ENCODE measurements at places on chromosomes 16 and 17. TPM values are rescaled to one million over a fixed set of nuclear protein-coding genes. Genes with fewer than 3 reads are reported as not detected.
A peak's percentile ranks its signal among the peaks of the same experiment; 100 is the strongest.

DNA sequence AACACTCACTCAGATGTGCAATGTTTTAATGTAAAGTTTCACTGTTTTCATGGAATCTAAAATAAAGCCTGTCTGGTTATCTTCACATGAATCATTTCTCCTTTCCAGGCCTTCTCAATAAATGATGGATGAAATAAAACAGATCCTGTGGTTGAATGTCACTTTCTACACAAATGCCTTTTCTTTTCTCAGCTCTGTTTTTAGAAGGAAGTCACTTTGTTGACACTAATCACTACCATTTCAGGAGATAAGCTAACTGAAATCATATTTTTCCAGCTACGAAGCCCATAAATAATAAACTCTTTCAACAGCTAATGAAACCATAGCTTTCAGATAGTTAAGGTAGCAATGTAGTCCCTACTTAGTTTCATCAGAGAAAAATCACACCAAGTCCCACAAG is 17.9 kb downstream of the NME2 start:
- no peak for DNase-seq
- no peaks in the 10 kb centered on the region for H3K27me3 ChIP-seq
- no peak overlapping the region for H3K4me3 ChIP-seq
- peaks cover 4% of the 10 kb centered on the region for H3K4me1 ChIP-seq
- H3K27ac ChIP-seq: no peak overlapping the region
- peaks cover 4% of the 10 kb centered on the region for H3K36me3 ChIP-seq

GRCh38 chr16:30443631-30444030 is 2.0 kb downstream of the SEPHS2 start:
- DNase-seq: no peak
- peaks cover 12% of the 10 kb centered on the region for H3K4me1 ChIP-seq
- no peaks in the 10 kb centered on the region for H3K27me3 ChIP-seq
- H3K36me3 ChIP-seq: no peaks in the 10 kb centered on the region
- H3K4me3 ChIP-seq: no peak overlapping the region

GRCh38 chr16:67151431-67152097 is 766 bp upstream of the B3GNT9 start:
- DNase-seq: no peak
- no peaks in the 10 kb centered on the region for H3K4me1 ChIP-seq
- H3K36me3 ChIP-seq: no peaks in the 10 kb centered on the region
- no peak overlapping the region for H3K27ac ChIP-seq

GRCh38 chr17:1398931-1399678 is 917 bp downstream of the YWHAE start:
- H3K36me3 ChIP-seq: peaks cover 13% of the 10 kb centered on the region
- peak; percentile 48 for DNase-seq
- H3K27ac ChIP-seq: peak overlapping the region; percentile 97
- peaks cover 8% of the 10 kb centered on the region for H3K4me1 ChIP-seq
- H3K27me3 ChIP-seq: no peaks in the 10 kb centered on the region
- peak overlapping the region; percentile 94 for H3K4me3 ChIP-seq

GRCh38 chr16:74667255-74667700 is 601 bp upstream of the RFWD3 start:
- DNase-seq: peak; percentile 38
- H3K36me3 ChIP-seq: peaks cover 2% of the 10 kb centered on the region
- peak overlapping the region; percentile 45 for H3K4me3 ChIP-seq
- H3K27me3 ChIP-seq: no peaks in the 10 kb centered on the region

GRCh38 chr16:52680993-52681392 is 134.1 kb upstream of the TOX3 start:
- no peak overlapping the region for H3K27ac ChIP-seq
- DNase-seq: peak; percentile 56
- H3K4me3 ChIP-seq: no peak overlapping the region
- H3K4me1 ChIP-seq: no peaks in the 10 kb centered on the region
- no peaks in the 10 kb centered on the region for H3K36me3 ChIP-seq
- no peaks in the 10 kb centered on the region for H3K27me3 ChIP-seq

DNA sequence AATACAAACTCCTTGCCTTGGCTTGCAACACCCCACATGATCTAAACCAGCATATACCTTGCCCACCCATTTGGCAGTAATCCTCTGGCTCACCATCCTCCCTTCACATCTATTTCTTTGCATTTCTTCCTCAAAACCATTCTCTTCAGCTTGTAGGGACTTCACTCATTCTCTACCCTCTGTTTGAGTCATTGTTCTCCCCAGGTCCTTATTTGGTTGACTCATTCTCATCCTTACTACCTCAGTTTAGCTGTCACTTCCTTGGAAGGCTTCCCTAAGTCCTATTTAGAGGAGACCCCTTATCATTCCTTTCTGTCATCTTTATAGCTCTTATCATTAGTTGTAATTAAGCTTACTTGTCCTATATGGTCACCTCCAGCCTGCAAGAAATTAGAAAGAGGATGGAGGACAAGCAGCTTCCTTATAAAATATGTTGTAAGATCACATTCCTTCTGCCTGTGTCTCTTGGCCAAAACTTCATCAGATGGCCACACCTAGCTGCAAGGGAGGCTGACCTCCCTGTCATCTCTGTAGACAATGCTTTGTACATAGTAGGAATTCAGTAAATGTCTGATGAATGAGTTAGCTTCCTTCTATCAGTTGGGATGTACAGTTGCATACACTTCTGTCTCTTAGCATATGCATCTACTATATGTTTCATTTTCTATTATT is 1.7 kb downstream of the TTC19 start:
- H3K36me3 ChIP-seq: peaks cover 47% of the 10 kb centered on the region
- H3K27me3 ChIP-seq: no peaks in the 10 kb centered on the region
- no peak overlapping the region for H3K4me3 ChIP-seq
- DNase-seq: no peak
- no peak overlapping the region for H3K27ac ChIP-seq
- peaks cover 14% of the 10 kb centered on the region for H3K4me1 ChIP-seq

- no peaks in the 10 kb centered on the region for H3K27me3 ChIP-seq
- no peaks in the 10 kb centered on the region for H3K36me3 ChIP-seq
- no peak overlapping the region for H3K27ac ChIP-seq
- H3K4me1 ChIP-seq: peaks cover 10% of the 10 kb centered on the region
- no peak overlapping the region for H3K4me3 ChIP-seq
Measured at GRCh38 chr17:76993651-76994050, 125.4 kb downstream of the MGAT5B start.

GRCh38 chr16:88816736-88817535 is 5.2 kb upstream of the APRT start:
- no peak overlapping the region for H3K27ac ChIP-seq
- H3K4me1 ChIP-seq: no peaks in the 10 kb centered on the region
- no peak overlapping the region for H3K4me3 ChIP-seq

DNA sequence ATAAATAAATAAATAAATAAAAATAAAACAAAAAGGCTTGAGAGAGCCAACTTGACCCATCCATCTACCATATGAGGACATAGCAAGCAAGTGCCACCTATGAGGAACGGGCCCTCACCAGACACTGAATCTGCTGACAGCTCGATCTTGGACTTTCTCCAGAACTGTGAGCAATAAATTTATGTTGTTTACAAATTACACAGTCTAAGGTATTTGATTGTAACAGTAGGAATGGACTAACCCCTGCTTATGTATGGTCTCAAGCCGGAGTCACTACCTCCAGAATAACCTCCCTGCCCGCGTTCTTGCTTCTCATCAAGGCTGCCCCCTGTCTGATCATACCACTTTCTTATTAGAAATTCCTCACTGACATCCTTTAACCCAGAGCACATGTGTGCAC is 9.9 kb downstream of the SLC5A11 start:
- H3K36me3 ChIP-seq: no peaks in the 10 kb centered on the region
- H3K4me1 ChIP-seq: peaks cover 3% of the 10 kb centered on the region
- no peaks in the 10 kb centered on the region for H3K27me3 ChIP-seq
- no peak for DNase-seq

- H3K27me3 ChIP-seq: no peaks in the 10 kb centered on the region
- peaks cover 21% of the 10 kb centered on the region for H3K36me3 ChIP-seq
- DNase-seq: no peak
- peaks cover 2% of the 10 kb centered on the region for H3K4me1 ChIP-seq
Measured at GRCh38 chr17:56908001-56908542, 5.8 kb downstream of the TRIM25 start.

DNA sequence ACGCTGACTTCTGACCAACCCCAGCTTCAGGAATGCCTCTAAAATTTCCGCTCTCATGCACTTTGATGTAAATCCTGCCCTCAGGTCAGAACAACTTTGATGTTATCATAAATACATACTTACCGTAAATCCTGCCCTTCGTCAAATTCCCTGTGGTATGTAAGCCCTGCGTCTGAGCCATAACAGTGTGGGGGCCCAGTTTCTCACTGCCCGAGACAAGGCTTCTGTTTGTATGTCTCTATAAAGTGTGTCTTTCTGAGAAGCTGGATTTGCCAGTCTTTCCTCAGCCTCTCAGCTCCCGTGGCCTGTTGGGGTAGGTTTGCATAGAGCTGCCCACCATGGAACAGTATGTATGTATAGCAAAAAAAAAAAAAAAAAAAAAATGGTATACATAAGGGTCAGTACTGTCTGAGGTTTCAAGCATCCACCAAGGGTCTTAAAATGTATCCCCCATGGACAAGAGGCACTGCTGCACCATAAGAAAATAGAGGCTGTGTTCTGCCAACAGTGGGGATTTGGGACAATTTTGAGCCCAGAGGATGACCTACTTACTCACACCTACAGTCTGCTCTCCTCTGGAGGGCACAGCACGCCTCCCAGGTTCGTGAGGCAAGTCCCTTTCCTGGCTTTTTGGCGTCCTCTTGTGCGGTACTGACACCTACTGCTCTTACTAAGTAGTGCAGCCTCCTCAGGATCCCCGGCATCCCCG is 17.5 kb downstream of the PRMT7 start:
- H3K27ac ChIP-seq: no peak overlapping the region
- H3K36me3 ChIP-seq: peaks cover 19% of the 10 kb centered on the region
- no peak overlapping the region for H3K4me3 ChIP-seq
- H3K27me3 ChIP-seq: no peaks in the 10 kb centered on the region
- DNase-seq: peak; percentile 82
- peaks cover 3% of the 10 kb centered on the region for H3K4me1 ChIP-seq

GRCh38 chr17:7214300-7215135 is 5.1 kb downstream of the DLG4 start:
- H3K4me1 ChIP-seq: peaks cover 28% of the 10 kb centered on the region
- H3K27me3 ChIP-seq: no peaks in the 10 kb centered on the region
- H3K4me3 ChIP-seq: peak overlapping the region; percentile 36
- H3K27ac ChIP-seq: peak overlapping the region; percentile 67

GRCh38 chr17:17811381-17812210 is 25.2 kb downstream of the SREBF1 start:
- H3K27me3 ChIP-seq: no peaks in the 10 kb centered on the region
- H3K4me3 ChIP-seq: no peak overlapping the region
- DNase-seq: peak; percentile 91

DNA sequence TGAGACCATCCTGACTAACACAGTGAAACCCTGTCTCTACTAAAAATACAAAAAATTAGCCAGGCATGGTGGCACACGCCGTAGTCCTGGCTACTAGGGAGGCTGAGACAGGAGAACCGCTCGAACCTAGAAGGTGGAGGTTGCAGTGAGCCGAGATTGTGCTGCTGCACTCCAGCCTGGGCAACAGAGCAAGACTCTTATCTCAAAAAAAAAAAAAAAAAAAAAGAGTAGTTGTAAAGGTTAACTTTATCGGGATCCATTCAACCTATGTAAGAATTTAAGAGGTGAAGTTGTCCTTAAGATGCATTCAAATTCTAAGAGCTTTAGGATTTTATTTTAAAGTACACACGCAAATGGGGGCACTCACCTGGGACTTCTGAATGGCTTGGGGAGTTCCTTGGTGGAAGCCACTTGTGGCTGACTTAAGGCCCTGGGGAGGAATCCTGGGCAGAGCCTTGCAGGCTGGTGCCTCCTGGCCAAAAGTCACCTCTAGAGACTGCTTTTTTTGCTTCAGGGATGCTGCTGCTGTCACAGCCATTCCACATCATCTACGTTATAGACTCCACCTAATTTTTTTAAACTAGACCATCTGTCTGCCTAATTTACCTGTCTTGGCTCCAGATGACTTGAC is 3.3 kb downstream of the CTCF start:
- peaks cover 19% of the 10 kb centered on the region for H3K4me1 ChIP-seq
- H3K36me3 ChIP-seq: no peaks in the 10 kb centered on the region
- no peak overlapping the region for H3K27ac ChIP-seq

DNA sequence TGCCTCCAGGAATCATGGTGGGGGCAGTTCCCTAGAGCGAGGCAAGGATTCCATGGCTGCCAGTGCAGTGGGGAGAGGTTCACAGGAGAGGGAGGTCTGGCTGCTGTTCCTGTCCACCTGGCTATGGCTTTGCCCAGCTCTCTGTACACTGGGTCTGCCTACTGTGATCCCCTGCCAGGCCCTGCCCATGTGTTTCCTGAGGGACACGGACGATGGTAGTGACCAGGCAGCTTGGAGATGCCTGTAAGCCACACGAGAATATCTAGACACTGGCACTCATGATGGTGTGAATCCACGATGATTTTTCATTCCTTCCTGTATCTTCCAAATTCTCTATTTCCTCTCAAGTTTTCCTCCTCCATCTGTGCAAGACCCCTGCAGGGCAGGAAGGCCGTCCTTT is 11.1 kb downstream of the C1QTNF8 start:
- DNase-seq: no peak
- H3K36me3 ChIP-seq: no peaks in the 10 kb centered on the region
- H3K27ac ChIP-seq: no peak overlapping the region
- peaks cover 5% of the 10 kb centered on the region for H3K27me3 ChIP-seq
- no peak overlapping the region for H3K4me3 ChIP-seq

DNA sequence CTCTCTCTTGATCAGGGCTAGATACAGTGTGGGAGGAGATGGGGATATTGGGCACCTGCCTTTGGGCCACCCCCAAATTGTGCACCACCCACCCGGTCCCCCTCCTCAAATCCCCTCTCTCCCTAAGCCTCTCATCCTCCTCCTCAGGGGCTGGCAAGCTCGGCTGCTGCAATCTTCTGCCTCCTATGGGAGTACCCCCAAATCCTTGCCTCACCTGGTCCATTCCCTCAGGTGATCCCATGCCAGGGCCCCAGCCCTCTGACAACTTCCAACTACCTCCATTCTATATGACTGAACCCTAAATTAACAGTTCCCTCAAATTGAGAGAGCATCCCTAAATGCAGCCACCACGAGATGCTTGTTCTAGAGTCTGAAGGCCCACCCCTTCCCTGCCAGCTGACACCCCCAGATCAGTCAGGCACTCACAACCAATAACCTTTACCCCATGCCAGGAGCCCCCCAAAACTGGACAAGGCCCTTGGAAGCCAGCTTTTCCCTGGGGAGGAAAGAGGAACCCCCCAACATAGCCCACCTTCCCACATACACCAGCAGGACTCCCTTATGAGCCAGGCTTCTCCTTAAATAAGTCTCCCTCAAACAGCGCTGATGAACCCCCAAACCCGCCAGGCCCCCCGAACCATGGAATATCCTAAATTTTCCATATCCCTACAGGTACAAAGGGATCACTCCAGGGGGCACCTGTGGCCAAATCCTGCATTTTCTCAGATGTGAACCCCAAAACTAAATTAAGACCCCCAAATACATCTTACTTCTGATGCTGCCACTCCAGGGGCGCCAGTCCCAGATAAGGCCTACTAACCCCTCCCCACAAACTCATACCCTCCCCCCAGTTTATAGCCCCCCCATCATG is 3.2 kb downstream of the DLG4 start:
- H3K36me3 ChIP-seq: peaks cover 3% of the 10 kb centered on the region
- DNase-seq: no peak
- no peak overlapping the region for H3K27ac ChIP-seq

TMEM235 gene
- total RNA-seq: not detected

CD68 gene
- 358 TPM for total RNA-seq

TANC2 gene
- 136 TPM for total RNA-seq

NEUROD2 gene
- not detected for total RNA-seq

NXPH3 gene
- 3.1 TPM for total RNA-seq

KRTAP4-5 gene
- total RNA-seq: not detected

KLHL36 gene
- total RNA-seq: 52.7 TPM

GPS2 gene
- total RNA-seq: 23.8 TPM

KRT31 gene
- not detected for total RNA-seq

C16orf54 gene
- total RNA-seq: 9.1 TPM

BMERB1 gene
- total RNA-seq: 17.5 TPM

RUNDC3A gene
- 0.61 TPM for total RNA-seq
